ENCODE measurements at places on chromosomes 4 and X.

DNA sequence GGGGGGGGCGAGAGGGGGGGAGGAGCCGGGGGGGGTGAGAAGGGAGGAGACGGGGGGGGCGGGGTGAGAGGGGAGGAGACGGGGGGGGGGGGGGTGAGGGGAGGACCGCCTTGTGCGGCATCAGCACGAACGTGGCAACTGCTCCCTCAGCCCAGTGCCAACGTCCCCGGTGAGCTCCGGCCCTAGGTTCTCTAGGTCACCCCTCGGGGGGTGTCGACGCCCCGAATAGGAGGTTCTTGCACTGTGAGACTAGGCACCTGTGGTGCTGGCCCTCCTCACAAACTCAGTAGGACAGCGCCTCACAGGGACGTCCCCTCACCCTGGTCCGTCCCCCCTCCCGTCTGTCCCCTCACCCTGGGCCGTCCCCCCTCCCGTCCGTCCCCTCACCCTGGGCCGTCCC is 21.5 kb upstream of the GTPBP6 start:
- no peak for DNase-seq

- no peak for DNase-seq
These were observed 123.5 kb downstream of the PPARGC1A start for GRCh38 chr4:23766344-23766743.

DNA sequence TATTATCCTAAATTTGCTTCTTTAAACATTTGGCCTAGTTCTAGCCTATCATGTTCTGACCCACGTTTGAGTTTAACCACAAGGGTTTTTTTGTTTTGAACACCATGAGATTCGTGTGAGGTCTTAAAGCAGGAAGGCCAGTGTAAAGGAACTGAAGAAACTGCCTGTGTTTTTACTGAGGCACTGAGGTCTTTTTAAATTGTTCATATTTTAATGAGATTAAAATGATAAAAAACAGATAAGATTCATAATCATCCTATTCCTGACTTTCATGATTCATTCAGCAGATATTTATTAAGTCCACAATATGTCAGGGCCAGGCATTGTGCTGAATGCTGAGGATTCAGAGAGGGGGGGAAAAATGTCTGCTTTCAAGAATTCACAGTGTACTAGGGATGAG is 3.2 kb downstream of the RPS6KA3 start:
- no peak for DNase-seq

- DNase-seq: no peak
These were observed 78.2 kb downstream of the SH3BGRL start for GRCh38 chrX:81280148-81280547.

GRCh38 chr4:114100288-114101031 is 121.0 kb upstream of the ARSJ start:
- DNase-seq: no peak

DNA sequence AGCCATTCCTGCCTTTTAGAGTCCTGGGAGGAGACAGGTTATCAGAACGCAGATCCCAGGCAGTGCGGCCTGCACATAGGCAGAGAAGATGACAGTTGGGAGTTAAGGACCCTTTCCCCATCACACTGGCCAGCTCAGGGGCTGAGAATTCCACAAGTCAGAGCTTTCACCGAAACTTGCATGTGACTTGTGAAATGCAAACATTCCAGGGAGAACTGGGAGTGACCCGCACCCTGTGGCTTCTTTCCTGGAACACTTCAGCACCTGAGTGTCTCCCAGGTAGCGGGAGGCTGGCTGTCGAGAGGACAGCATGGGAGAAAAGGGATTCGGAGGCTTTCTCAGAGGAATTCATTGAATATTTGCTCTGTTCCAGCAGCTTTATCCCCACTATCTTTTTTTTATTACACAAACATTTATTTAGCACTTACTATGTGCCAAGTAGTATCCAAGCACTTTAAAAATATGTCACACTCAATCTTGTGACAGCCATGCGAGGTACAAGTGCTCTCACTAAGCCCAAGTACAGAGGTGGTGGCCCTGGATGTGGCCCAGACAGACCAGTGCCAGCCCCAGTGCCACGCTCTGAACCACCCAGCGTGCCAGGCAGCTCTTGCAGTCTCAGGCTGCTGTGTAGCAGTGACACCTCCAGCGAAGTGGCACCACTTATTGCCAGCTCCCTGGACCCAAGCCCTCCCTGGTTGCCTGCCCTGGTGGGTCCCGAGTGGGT is 100.5 kb downstream of the PHKA2 start:
- no peak for DNase-seq

DNA sequence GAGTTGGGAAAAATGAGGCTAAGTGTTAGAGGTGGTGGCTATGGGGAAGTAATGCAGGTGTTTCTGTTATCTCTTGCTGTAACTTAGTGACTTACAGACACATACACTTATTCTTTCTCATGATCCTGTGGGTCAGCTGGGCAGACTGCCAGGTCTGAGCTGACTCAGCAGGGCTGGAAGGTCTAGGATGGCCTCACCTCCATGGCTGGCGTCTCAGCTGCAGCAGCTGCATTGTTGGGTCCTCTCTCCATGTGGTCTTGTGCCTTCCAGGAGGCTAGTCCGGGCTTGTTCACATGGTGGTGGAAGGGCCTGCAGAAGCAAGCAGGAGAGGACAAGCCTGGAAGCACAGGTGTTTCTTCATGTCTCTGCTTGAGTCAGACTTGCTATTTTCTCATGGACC is 172.7 kb downstream of the NHS start:
- no peak for DNase-seq

- DNase-seq: no peak
These were observed 105.4 kb upstream of the DIAPH2 start for GRCh38 chrX:96579252-96579651.

GRCh38 chrX:91331476-91331875 is 103.2 kb upstream of the PABPC5 start:
- no peak for DNase-seq

DNA sequence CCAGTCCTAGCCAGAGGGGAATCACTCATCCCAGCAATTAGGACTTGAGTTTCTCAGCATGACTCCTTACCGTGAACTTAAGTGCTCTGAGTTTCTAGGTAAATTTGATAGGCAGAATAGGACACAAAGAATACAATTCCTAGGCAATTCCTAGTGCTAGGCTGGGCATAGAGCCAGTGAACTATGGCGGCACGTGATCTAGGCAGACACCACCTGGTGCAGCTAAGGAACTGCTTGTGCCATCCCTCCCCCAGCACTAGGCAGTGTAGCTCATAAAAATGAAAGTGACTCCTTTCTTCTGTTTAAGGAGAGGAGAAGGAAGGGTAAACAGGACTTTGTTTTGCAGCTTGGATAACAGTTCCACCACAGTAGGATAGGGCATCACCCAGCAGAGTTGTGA is 736.3 kb upstream of the PCDH7 start:
- no peak for DNase-seq

DNA sequence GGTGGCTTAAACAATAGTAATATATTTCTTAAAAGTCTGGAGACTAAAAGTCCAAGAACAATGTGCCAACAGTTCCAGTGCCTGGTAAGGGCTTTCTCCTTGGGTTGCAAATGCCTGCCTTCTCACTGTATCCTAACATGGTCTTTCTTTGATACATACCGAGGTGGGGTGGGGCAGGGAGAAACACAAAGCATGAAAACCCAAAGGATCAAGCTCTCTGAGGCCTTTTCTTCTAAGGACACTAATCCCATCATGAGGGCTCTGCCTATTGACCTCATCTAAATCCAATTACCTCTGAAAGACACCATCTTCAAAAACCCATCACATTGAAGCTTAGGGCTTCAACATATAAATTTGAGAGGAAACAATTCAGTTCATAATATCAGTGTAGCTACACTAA is 311.3 kb downstream of the GRID2 start:
- no peak for DNase-seq

- DNase-seq: no peak
These were observed 43.7 kb upstream of the UGT2A3 start for GRCh38 chr4:68995292-68995691.

DNA sequence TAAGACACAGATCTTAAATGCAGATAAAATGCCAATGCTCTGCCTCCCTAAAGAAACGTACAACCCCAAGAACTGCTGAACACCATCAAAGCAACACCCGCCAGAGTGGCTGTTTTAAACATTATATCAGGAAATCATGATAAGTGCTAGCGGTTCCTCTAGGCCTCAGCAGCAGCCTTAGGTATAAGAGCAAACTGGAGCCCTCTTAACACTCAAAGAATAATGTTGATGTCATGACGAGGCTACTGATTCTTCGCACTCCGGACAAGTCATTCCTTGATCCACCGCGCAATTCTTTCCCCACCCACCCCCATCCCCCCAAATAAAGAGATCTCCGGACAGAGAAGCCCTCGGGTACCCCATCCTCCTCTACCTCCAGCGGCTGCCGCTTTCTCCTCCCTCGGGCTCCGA is 507 bp downstream of the LIN54 start:
- no peak for DNase-seq

DNA sequence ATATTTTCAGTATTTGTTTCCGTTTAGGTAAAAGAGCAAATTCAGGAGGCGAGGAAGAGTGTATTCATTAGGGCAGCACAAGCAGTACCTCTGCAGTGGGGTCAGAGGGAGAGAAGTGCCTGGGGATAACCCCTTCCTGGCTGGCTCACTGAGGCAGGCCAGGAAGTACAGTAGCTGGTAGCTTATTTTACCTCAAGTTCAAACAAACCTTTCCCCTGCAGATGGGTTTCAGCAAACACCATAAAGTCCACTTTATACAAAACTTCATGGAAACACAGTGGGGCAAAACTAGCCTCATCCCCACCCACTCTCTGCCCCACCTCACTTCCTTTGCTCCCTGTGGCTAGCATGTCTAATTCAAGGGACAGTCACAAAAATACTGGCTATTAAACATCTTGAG is 29.5 kb downstream of the MEPE start:
- DNase-seq: no peak

DNA sequence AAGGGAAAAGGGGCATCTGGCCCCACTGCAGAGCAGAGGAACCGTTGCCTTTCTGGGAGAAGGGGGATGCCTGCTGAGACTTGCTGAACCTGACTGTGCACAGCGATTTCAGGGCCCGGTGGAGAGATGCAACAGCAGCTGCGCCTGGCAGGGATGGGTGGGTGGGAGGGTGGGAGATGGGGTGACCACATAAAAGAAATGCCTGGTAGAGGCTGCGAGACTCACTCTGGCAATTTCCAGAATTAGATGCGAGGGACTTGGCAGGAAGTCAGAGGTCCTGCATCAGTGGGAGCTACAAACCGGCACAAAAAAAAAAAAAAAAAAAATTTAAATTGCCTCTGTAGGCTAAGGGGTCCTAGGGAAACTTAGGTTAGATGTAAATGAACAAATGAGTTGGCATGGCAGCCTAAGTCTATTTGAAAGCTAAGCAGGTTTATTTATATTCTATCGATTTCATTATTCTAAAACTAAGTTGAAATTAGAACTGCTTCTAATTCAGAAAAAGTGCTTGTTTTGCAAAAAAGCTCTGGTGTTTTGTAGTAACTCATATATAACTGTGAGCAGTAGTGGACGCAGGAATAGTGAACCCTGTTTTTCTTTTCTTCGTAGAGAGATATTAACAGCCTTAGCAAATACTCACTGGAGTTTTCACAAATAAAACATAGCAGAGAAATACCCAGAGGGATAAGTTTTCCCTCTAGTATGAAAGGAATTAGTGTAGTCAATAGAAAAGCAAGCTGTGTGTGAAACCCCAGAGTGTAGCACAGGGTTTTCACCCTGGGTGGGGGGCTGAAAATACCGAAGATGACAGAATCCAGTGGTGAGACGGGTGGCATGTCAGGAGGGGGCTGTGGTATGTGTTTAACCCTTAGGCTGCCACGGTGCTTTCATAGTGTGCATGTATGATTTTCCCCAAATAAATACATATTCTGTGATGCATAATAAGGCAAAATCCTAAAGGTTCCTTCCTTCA is 130.1 kb downstream of the EGF start:
- no peak for DNase-seq

DNA sequence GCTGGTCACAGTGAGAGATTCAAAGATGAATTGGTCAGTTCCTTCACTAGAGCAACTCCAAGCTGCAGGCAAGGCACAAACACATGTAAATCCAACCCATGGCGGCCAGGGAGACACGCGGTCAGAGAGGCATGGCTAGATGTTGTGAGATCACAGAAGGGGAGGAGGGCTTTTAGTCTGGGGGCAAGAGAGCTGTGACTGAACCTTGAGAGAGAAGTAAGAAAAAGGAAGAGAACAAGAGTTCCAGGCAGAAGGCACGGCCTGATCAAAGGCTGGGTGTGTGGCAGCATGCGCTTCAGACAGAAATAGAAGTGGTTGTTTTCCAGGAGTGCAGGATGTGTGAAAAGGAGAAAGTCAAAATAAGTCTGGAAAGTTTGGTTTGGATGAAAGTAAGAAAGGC is 15.9 kb downstream of the CCDC149 start:
- no peak for DNase-seq

DNA sequence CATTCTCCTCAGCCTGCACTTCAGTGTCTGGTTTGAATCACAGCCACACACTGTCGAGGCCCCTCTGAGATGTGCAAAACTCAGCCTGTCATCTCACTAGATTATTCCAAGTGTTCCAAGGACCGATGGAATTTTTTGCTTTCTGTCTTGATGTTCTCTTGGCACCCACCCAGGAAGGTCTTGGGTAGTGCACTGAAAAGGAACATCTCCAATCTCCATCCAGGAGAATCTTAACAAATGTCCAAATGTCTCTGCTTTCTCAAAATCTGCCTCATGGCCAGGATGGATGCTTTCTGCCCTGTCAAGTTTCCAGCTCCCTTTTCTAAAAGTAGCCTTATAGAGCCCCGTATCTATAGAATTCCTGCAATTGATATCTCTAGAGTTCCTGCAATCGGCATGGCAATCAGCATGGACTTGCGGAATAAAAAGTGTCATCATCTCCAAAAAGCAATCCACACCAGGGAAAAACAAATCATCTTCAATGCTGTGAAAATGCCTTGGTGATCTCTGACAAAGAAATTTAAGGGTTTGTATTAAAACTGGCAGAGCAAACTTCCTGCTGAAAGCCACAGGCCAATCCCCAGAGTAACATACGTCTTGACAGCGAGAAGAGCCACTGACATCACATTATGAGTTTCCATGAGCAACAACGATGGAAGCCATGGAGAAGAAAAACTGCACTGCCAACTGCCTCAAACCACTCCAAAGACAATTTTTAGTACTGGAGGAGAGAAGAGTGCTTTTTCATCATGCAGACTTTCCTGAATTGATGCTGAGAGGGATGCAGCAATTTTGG is 215.3 kb upstream of the FAM9B start:
- no peak for DNase-seq

GRCh38 chr4:35934320-35934981 is 309.9 kb downstream of the ARAP2 start:
- no peak for DNase-seq

GRCh38 chr4:15744016-15744545 is 34.0 kb upstream of the CD38 start:
- no peak for DNase-seq

Data from stimulated activated CD4-positive, alpha-beta T cell treated with anti-CD3 and anti-CD28 coated beads, TNF-alpha, amount 100 ng/mL, for 1 hour (primary cell).